ENCODE measurements at places on chromosomes 4 and X. TPM values are rescaled to one million over a fixed set of nuclear protein-coding genes. Genes with fewer than 3 reads are reported as not detected.

The TLR1 gene
- 4.7 TPM for total RNA-seq

- no peak overlapping the region for H3K4me3 ChIP-seq
- no peaks in the 10 kb centered on the region for H3K27me3 ChIP-seq
- no peaks in the 10 kb centered on the region for H3K4me1 ChIP-seq
- DNase-seq, result peak; percentile 17
Observed at GRCh38 chrX:84469226-84469625, 33.0 kb downstream of the HDX start.

DNA sequence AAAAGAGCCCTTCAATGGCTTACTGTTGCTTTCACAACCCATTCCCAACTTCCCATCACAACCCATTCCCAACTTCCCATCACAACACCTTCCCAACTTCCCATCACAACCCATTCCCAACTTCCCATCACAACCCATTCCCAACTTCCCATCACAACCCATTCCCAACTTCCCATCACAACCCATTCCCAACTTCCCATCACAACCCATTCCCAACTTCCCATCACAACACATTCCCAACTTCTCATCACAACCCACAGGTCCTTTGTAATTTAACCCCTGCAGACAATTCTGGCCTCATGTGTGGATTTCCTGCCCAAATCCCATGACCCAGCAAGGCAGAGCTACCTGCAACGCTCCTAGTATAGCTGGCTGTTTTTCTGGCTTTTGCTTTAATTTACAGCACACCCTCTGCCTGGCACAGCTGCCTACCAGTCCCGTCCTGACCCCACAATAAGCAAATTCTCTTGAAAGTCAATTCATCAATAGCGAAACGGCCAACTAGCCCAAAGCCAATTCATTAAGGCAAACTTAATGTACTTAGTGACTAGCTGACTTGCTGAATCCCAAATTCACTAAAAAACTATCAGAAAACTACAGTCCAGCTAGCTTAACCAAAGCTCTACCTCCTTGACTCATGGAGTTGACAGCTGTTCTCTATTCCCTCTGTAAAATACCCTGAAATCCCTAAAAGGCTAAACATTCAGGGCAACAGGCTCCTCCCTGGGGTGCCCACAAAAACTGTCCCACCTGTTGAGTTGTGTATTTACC lies 75.6 kb downstream of the AFAP1 start:
- H3K27me3 ChIP-seq, result no peaks in the 10 kb centered on the region
- DNase-seq, result no peak
- H3K4me1 ChIP-seq, result peaks cover 39% of the 10 kb centered on the region
- H3K27ac ChIP-seq, result no peak overlapping the region
- H3K36me3 ChIP-seq, result peaks cover 35% of the 10 kb centered on the region

- peak; percentile 65 for DNase-seq
- H3K36me3 ChIP-seq, result no peaks in the 10 kb centered on the region
- peaks cover 10% of the 10 kb centered on the region for H3K4me1 ChIP-seq
- H3K27me3 ChIP-seq, result peaks cover 21% of the 10 kb centered on the region
Observed at GRCh38 chr4:41256740-41257256, at the start of gene UCHL1. Gene UCHL1, plus strand, starts transcription at chr4:41256928. Its CDS starts 49 bp downstream, at chr4:41256977.

GRCh38 chr4:159048166-159048886 lies 54.6 kb upstream of the RAPGEF2 start:
- H3K27me3 ChIP-seq, result no peaks in the 10 kb centered on the region
- H3K27ac ChIP-seq, result peak overlapping the region; percentile 60
- peaks cover 2% of the 10 kb centered on the region for H3K4me1 ChIP-seq
- DNase-seq, result peak; percentile 85

GRCh38 chr4:151555151-151555945 lies 146.4 kb downstream of the FHIP1A start:
- H3K4me3 ChIP-seq, result no peak overlapping the region
- no peaks in the 10 kb centered on the region for H3K27me3 ChIP-seq
- DNase-seq, result no peak

GRCh38 chrX:121886557-121886956 lies 839.1 kb downstream of the GLUD2 start:
- no peak overlapping the region for H3K27ac ChIP-seq
- no peaks in the 10 kb centered on the region for H3K4me1 ChIP-seq
- H3K4me3 ChIP-seq, result no peak overlapping the region
- H3K27me3 ChIP-seq, result no peaks in the 10 kb centered on the region

The GLOD5 gene
- total RNA-seq, result not detected

GRCh38 chr4:48669086-48669485 lies 111.0 kb downstream of the FRYL start:
- no peak overlapping the region for H3K27ac ChIP-seq
- H3K4me3 ChIP-seq, result no peak overlapping the region
- no peaks in the 10 kb centered on the region for H3K4me1 ChIP-seq
- no peaks in the 10 kb centered on the region for H3K27me3 ChIP-seq

- H3K27me3 ChIP-seq, result no peaks in the 10 kb centered on the region
- H3K27ac ChIP-seq, result no peak overlapping the region
- DNase-seq, result peak; percentile 55
Observed at GRCh38 chr4:77443941-77444340, 161.7 kb upstream of the CXCL13 start.

DNA sequence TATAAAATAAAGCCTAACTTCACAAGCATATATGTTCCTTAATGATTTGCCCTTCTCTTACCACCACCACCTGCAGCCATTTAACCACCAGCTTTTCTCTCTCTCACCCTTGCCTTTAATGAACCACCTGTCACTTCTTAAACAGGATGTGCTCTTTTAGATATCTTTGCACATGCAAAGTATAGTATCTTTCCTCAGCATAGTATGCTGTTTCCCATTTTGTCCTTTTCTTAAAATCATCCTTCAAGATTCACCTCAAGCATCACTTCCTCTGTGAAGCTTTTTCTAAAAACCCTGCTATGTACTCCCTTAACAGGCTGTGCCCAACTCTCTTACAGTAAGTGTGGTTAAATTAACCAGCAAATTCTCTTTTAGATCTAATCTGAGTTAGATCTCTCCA lies 8.2 kb upstream of the CNOT6L start:
- no peaks in the 10 kb centered on the region for H3K36me3 ChIP-seq
- no peak for DNase-seq
- H3K4me3 ChIP-seq, result no peak overlapping the region
- no peaks in the 10 kb centered on the region for H3K4me1 ChIP-seq

The NUDT10 gene
- total RNA-seq, result 1.3 TPM

- no peaks in the 10 kb centered on the region for H3K27me3 ChIP-seq
- DNase-seq, result no peak
- no peak overlapping the region for H3K27ac ChIP-seq
- no peaks in the 10 kb centered on the region for H3K4me1 ChIP-seq
Observed at GRCh38 chrX:121000589-121000988, 15.0 kb upstream of the CT47A1 start.

DNA sequence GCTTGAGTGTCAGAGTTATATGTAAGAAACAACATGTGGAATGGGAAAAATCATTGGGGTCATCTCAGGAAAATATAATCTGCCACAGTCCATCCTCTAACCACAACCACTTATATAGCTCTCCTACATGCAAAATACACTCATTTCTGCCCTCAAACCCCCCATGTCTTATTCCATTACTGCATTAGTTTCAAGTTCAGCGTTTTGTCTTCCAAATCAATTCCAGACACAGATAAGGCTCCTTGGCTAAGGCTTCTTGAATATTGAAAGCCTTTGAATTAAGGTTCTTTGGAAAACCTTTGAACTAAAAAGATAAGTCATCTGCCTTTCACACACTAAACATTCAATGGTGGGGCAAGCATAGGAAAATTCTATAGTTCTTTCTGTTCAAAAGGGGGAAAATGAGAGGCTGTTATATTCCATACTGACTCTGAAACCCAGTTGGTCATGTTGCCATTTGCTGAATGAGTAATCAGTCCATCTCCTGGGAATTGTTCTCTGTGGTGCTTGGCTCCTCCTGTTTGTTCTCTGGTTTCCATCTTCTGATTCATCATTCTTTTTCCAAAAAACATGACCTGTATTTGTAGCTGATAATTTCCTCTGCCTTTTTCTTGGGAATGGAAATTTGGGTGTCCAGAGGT lies 218.7 kb downstream of the BMPR1B start:
- no peaks in the 10 kb centered on the region for H3K27me3 ChIP-seq
- H3K27ac ChIP-seq, result no peak overlapping the region
- H3K4me1 ChIP-seq, result no peaks in the 10 kb centered on the region
- no peak overlapping the region for H3K4me3 ChIP-seq
- DNase-seq, result no peak

The GABRG1 gene
- 0.04 TPM for total RNA-seq

DNA sequence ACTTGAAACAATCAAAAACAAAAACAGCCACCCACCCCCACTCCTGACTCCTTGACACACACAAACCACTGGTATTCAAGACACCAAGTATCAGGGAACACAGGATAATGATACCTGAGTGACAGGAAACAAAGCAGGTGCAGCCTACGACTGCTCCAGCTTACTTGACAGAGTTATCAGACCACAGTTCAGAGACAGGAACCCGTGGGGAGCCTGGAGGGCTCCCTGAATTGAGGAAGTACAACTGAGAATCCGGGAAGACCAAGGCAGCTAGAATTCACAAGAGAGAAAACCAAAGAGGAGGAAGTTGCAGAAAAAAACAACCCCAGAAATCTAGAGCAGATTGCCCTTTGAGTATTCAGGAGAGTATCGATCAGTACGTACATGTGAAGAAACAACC lies 20.5 kb downstream of the COMMD8 start:
- DNase-seq, result peak; percentile 49
- no peaks in the 10 kb centered on the region for H3K4me1 ChIP-seq
- no peak overlapping the region for H3K4me3 ChIP-seq
- H3K27ac ChIP-seq, result no peak overlapping the region

GRCh38 chrX:10900585-10901289 lies 210.4 kb upstream of the HCCS start:
- no peaks in the 10 kb centered on the region for H3K27me3 ChIP-seq
- DNase-seq, result no peak
- no peak overlapping the region for H3K4me3 ChIP-seq
- no peaks in the 10 kb centered on the region for H3K36me3 ChIP-seq
- no peaks in the 10 kb centered on the region for H3K4me1 ChIP-seq
- no peak overlapping the region for H3K27ac ChIP-seq

The AFP gene
- total RNA-seq, result 1.2 TPM

- no peaks in the 10 kb centered on the region for H3K4me1 ChIP-seq
- no peaks in the 10 kb centered on the region for H3K36me3 ChIP-seq
- no peak overlapping the region for H3K4me3 ChIP-seq
- H3K27ac ChIP-seq, result no peak overlapping the region
Observed at GRCh38 chrX:44173219-44173618, 170.3 kb downstream of the EFHC2 start.

The CHST7 gene
- 5.6 TPM for total RNA-seq

The MAGED4 gene
- 11.6 TPM for total RNA-seq

The RIPPLY1 gene
- 0.53 TPM for total RNA-seq

- no peak for DNase-seq
- no peaks in the 10 kb centered on the region for H3K27me3 ChIP-seq
- H3K27ac ChIP-seq, result no peak overlapping the region
- H3K36me3 ChIP-seq, result no peaks in the 10 kb centered on the region
- no peak overlapping the region for H3K4me3 ChIP-seq
Observed at GRCh38 chrX:29690061-29690460, 525.3 kb upstream of the MAGEB2 start.

DNA sequence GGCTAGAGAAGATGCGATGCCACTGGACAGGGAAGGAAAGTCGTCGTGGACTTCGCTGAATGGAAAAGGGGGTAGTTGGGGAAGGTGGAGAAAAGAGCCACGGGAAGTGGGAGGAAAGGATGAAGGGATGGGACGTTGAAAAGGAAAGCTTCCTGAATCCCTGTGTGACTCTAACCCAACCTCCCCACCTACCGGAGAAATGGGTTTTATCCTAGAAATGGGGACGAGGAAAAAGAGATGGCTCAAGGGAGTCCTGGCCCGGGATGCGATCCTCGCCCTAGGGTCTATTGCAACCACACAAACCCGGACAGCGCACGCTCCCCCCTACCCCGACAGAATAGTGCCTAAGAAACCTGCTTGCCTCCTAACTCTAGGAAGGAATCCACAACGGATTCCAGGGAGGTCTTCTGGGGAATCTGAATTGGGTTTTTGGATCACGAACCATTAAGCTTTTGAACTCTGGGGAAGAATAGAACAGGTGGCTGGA lies 738 bp upstream of the TSPAN5 start:
- H3K4me3 ChIP-seq, result peak overlapping the region; percentile 76
- peak; percentile 72 for DNase-seq
- H3K4me1 ChIP-seq, result peaks cover 21% of the 10 kb centered on the region
- H3K36me3 ChIP-seq, result no peaks in the 10 kb centered on the region

GRCh38 chrX:19213610-19214152 lies 91.4 kb upstream of the ADGRG2 start:
- no peaks in the 10 kb centered on the region for H3K36me3 ChIP-seq
- H3K4me3 ChIP-seq, result no peak overlapping the region
- H3K27ac ChIP-seq, result no peak overlapping the region
- H3K4me1 ChIP-seq, result no peaks in the 10 kb centered on the region
- H3K27me3 ChIP-seq, result peaks cover 12% of the 10 kb centered on the region
